NCI-H1436 (cell line): ENCODE measurements at places on chromosomes 7 and 10.

DNA sequence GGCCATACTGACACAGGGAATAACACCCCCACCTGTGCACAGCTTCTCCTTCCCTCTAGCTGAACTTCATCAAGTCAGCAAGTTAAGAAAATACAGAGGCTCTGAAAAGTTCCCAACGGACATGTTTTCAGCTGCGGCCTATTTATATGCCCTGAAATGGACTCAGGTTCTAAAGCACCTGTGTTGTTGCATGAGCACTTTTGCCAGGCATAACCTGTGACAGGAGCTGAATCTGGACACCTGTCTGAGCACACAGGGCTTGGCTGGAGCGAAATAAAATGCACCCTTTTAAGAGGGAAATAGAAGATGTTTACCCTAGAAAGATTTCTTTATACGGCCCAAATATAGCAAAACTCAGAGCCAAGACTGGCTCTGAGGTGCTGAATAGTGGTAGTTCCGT, 46.7 kb downstream of the COBL start:
- DNase-seq, result no peak

GRCh38 chr7:121604627-121605316, 208.7 kb upstream of the FAM3C start:
- DNase-seq, result no peak

GRCh38 chr10:24128066-24128730, 80.7 kb upstream of the KIAA1217 start:
- DNase-seq, result no peak

DNA sequence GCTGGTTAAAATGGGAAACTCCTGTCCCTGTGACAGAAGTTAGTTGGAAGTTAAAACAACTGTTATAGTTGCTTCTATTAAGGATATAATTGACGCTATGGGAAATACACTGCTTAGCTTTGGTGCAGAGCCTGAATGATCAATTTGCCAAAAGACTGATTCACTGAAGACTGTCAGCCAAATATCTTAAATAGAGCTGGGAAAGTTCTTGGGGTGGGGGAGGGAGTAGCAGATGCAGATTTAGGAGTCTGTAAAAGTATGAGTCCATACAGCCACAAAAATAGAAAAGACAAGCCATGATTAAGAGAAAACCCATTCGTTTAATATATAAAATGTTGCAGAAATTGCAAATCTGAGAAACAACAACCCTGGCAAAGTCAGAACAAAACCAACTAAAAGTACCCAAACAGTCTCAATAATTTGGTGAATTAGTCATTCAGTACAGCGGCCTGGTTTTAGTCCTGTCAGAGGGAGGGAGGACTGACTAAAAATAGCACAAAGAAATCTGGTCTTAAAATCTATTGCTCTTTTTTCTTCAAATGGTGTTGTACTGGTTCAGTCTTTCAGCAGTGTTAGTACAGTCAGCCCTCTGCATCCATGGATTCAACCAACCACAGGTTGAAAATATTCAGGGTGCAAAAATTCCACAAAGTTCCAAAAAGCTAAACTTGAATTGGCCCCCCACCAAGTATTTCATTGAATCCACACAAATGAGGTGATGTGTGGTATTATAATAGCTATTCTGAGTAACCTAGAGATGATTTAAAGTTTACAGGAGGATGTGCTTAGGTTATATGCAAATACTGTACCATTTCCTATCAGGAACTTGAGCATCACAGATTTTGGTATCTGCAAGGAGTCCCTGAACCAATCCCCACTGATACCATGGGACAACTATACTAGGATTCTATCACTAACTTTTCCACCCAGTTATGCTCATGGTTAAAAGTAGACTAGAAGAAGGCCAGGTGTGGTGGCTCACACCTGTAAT, 30.0 kb downstream of the STK17A start:
- no peak for DNase-seq

- no peak for DNase-seq
Observed at GRCh38 chr7:36110584-36110983, 42.5 kb upstream of the EEPD1 start.

GRCh38 chr7:103065667-103066066, 8.9 kb downstream of the FBXL13 start:
- DNase-seq, result no peak
